ENCODE measurements at places on chromosomes 5 and 9.

GRCh38 chr5:171578049-171578828 lies 158.8 kb downstream of the FGF18 start:
- DNase-seq, result no peak

- no peak for DNase-seq
These were observed 252.7 kb downstream of the CEMIP2 start for GRCh38 chr9:71515626-71516025.

DNA sequence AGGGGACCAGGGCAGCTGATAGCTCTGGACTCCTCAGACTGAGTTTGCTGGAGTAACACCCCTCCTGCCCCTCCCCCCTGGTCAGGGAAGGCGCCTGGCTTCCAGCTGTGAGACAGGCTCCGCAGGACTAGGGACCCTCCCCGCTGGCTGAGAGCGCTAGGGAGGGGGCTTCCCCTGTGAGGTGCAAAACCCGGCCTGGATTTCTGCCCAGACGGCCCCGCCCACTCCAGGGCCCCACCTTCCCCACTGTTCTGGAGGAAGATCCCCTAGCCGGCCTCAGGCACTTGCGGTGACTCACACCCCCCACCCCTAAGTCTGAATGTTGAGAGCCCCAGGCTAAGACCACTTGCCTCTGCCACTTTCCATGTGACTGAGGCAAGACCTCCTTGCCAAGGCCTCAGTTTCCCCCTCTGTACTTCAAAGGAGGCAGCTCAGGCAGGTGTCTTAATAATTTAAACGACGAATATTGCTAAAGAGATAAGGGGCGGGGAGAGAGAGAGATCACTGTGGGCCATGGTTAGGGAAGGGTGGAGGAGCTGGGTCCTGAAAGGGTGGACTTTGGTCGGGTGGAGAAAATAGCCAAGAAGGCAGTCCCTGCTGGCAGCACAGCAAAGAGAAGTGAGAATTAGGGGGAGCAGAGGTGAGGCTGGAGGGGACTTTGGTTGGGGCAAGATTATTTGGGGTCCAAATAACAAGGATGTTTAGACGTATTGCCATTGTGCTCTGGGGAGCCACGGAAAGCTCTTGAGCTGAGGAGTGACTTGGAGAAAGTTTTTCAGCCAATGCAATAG lies 1.0 kb upstream of the DAB2IP start:
- no peak for DNase-seq

GRCh38 chr9:104572612-104573011 lies 3.6 kb downstream of the OR13C8 start:
- DNase-seq, result no peak

- no peak for DNase-seq
These were observed 104.3 kb downstream of the ZNF608 start for GRCh38 chr5:124642151-124642550.

DNA sequence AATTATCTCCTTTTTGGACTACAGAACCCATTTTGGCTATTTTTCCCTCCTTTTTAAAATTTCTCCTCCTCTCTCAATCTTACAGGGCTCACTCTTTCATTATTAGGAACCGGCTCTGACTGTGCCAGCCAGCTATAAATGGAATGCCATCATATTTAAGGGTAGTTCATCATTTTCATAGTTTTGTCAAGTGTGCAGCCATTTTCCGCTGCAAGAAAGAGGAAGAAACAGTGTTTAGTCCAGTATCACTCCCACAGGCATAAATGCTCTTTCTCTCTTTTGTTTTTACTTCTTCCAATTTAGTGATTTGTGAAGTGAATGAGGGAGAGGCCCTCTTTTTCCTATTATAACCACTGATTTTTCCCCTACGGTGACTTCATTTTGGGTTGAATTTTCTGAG lies 290.0 kb downstream of the NR3C1 start:
- no peak for DNase-seq

DNA sequence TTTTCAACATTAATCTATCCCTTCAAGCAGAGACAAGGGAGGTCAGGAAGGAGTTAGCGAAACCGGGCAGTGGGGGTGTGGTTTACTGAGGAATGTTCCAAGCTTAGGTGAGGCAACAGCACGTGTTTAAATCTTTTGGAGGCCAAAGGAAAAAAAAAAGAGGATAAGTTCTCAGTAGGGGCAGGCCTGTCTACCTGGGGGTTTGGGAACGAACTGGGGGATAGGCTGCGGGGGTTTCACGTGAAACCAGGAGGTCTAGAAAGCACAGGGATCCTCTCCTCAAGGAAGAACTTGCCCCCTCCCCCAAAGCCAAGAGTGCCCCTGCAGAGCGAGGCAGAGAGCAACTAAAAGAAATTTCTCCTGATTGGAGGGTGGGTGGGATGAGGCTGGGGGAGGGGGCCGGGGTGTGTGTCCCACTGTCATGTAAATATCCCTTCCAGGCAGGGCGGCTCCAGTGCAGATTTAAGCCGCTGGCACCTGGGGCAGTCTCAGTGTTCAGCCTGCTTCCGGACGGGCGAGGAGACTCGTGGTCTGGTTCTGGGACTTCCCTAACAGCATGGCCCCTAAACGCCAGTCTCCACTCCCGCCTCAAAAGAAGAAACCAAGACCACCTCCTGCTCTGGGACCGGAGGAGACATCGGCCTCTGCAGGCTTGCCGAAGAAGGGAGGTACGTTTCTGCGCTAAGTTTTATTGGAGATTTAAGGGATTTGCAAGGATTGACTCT lies 5.5 kb upstream of the SET start:
- no peak for DNase-seq

DNA sequence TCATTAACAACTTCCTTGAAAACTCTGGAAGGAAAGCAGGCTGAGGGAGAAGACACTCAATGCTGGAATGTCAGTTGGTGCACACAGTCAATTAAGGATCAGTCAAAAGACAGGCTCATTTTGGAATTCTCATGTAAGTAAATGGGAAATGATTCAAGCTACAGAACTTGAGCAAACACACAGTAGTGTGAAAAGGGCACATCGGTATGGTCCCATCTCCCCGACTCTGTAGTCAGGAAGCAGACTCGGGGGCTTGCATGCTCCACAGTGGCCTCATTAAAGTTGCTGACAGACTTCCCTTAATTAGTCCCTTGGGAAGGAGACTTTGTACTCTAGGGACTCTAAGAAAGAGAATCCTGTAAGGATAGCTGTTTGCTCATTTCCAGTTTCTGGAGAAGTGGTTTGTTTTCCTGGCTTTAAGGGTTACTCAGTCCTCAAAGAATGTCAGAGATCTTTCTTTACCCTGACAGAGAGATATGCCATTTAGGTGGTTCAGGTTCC lies 339.2 kb downstream of the ADAMTS6 start:
- no peak for DNase-seq

GRCh38 chr9:2709645-2710101 lies 7.6 kb upstream of the KCNV2 start:
- DNase-seq, result no peak

GRCh38 chr9:126169736-126170135 lies 156.9 kb upstream of the MVB12B start:
- DNase-seq, result no peak

- peak; percentile 29 for DNase-seq
These were observed 2.9 kb downstream of the NR4A3 start for GRCh38 chr9:99824378-99825171.

DNA sequence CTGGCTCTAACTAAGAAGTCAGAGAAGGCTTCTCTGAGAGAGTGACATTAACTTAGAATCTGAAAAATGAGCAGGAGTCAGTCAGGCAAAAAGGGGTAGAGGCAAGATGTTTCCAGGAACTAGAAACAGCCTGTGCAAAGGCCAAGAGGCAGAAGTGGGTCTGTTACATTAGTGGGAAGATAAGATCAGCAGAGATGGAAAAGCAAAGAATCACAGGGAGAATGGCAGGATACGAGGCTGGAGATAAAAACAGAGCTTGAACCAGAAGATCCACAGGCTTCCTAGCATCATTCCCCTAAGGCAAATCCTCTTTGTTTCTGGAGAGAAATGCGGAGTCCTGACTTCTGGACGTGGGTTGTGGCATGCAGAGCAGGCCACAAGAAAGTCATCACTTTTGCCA lies 27.4 kb downstream of the ASTN2 start:
- DNase-seq, result no peak

DNA sequence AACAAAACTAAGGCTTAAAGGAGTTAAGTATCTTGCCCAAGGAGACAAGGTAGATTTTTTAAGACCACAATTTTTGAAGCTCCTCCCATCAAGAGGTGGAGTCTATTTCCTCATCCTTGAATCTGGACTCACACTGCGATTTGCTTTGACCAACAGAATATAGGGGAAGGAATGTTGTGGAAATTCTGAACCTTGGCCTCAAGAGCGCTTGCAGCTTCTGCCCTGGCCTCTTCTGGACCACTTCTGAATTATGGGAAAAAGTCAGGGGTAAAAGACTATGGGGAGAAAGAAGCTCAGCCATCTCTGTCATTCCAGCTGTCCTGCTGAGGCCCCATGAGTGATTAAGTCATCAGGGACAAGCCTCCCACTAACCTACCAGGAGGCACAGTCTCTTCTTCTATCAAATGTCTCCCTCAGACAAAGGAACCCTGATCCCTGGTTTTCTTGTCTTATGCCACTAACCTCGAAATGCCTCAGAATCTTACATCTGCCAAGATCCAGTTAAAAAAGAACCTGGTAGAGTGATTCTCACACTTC lies 25.9 kb downstream of the MAPKAP1 start:
- DNase-seq, result no peak

GRCh38 chr9:136614967-136615623 lies 47.6 kb upstream of the EGFL7 start:
- no peak for DNase-seq

DNA sequence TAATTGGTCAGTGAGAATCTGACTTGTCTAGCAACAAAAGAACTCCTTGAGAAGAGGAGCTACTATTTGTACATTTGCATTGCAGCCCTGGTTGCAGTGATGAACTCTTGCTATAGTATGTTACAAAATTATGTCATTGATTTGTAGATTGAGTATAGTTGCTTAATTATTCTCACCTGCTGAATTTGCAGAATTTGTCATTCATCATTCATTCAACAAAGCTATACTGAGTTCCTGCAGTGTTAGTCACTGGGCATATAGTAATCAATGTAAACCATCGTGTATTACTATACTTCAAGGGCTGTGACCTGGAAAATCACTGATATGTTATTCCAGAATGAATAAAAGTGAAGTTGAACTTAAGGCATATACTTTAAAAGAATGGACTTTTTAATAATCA lies 50.1 kb downstream of the SLC1A3 start:
- no peak for DNase-seq

GRCh38 chr9:9996259-9996658 lies 616.5 kb downstream of the PTPRD start:
- DNase-seq, result no peak

DNA sequence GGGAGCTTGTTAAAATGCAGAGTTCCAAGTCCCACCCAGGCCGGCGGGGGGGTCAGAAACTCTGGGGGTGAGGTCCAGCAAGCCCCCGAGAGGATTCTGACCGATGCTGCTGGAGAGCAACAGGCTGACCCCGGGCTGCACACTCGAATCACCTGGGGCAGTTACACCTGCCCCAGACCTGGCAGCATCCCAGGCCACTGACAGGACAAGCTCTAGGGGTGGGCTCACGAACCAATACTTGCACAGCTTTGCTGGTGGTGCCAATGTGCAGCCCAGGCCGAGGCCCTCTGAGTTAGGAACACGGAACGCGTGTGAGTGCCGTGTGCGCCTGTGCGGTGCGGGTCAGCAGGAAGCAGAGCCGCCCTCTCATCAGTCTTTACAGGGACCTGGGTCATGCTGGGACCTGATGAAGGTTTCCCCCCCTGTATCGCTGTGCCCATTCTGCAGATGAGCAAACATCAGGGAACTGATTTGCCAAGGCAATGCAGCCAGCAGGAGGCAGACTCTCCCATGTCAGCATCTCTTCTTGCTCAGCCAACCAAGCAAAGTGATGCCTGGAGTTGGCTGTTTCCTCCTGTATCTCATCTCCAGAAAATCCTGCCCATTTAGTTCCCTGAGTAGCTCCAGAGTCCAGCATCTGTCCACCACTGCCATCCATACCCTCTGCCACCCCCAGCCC lies 16.3 kb downstream of the FAM163B start:
- DNase-seq, result no peak

GRCh38 chr5:54325610-54326311 lies 15.4 kb upstream of the ARL15 start:
- no peak for DNase-seq

GRCh38 chr5:168836603-168837231 lies 257.5 kb upstream of the PANK3 start:
- no peak for DNase-seq

GRCh38 chr5:56129288-56129687 lies 103.8 kb downstream of the ANKRD55 start:
- DNase-seq, result no peak

- no peak for DNase-seq
These were observed 23.8 kb downstream of the RETREG1 start for GRCh38 chr5:16593013-16593412.

DNA sequence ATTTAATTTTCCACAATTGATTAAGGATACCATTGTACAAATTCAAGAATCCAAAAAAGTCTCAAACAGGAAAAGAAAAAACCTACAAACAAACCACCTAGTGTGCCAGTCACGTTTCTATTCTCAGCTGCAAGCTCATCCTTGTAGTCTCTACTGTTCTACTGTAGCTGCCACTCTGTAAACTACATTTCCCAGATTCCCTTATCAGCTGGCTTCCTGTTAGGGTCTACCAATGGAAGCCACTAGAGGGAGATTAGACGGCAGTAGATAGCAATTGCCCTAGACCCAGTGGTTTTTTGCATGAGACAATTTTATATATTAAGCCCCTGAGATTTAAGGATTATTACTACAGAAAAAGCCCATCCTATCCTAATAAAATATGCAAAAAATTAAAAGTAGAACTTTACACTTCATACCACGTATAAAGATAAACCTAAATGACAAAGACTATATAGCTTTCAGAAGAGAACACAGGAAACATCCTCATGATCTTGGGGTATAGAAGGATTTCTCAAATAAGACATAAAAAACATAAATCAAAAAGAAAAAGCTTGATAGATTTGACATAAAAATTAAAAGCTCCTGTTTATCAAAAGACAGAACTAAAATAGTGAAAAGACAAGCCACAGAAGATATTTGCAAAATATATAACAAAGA lies 37.4 kb downstream of the P4HA2 start:
- DNase-seq, result no peak

DNA sequence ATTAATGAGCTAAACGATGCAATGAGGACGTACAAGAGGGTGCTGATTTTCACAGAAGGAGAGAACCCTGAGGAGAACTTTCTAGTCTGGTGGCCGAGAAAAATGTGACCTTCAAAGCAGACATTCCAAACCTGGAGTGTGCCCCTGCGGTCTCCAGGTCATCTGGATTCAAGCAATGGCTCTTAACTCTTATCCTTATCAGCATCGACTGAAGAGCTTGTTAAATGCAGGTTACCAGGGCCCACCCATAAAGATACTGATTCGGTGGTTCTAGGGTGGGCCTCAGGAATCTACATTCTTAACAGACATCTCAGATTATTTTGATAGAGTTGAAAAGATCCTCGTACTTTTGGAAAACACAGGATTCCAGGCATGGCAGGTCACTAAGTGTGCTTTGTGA lies 103.6 kb upstream of the SAP30L start:
- no peak for DNase-seq

DNA sequence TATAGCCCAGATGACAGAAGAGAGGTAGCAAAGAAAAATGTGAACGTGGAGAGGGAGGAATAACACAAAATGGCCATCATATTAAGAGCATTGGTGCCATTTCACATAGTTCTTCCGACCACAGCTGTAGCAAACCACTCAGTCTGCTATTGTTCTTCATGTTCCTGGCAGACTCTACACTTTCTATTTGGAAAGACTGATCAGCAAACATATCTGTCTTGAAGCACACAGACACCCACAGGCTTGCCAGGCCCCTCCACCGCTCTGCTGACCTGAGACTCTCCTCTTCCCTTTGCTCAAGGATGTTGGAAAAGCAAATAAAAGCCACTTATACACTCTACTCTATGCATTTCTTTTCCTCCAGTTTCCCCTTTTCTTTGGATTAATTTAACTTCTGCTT lies 298.0 kb downstream of the FBXL7 start:
- no peak for DNase-seq

- no peak for DNase-seq
These were observed 219.6 kb upstream of the RORB start for GRCh38 chr9:74277532-74277931.
